ENCODE measurements at places on chromosomes 5 and 9.

- no peak for DNase-seq
Observed at GRCh38 chr5:134543820-134544614, 18.5 kb downstream of the JADE2 start.

DNA sequence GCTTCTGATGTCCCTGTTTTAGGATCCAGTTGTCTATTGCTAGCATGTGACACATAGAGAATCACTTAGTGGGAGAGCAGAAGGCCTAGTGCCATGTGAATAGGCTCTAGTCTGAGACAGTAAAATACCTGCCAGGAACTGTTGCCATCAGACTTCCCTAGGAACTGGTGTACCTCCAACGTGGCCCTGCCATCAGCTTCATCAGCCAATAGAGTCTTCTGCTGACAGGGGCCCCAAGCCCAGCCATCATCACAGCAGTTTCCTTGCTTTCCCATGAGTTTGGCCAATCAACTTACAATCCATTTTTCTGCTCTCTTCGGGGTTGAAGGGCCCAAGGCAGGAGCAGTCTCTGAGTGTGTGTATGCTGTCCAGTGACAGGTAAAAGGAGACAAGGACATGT is 128.4 kb upstream of the ADRA1B start:
- DNase-seq, result no peak

DNA sequence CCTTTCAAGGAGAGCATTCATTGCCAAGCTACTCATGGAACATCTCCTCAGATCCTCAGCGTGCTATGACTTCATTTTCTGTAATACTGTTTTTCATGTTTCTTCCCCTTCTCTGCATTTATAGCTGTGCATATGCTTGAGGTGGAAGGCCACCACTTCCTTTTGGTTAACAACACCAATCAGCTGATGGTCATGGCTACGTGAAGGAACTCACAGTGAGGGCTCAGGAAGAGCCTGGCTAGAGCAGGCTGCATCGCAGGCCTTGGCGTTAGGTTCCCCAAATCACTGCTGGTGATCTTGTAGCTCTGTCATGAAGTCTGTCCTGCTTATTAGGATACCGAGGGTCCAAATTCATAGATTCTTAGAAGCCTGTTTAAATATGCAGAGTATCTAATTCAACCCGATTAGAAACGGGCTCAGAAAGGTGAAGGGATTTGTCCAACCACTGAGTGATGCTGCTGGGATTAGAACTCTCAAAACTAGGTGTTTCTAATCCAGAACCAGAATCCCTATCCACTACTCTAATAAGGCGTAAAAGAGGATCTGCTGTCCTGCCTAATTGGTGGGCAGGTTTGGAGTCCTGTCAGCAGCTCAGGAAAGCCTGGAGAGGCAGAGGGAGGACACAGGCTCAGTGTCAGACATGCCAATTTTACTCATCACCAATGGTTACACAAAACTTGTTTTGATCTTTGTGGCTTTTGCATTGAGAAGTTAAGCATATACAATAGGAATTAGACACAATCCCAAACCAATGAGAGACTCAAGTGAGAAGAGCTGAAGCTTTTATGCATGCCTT is 7.5 kb downstream of the SYK start:
- DNase-seq, result no peak

GRCh38 chr5:91122651-91123050 is 260.5 kb downstream of the ARRDC3 start:
- no peak for DNase-seq

DNA sequence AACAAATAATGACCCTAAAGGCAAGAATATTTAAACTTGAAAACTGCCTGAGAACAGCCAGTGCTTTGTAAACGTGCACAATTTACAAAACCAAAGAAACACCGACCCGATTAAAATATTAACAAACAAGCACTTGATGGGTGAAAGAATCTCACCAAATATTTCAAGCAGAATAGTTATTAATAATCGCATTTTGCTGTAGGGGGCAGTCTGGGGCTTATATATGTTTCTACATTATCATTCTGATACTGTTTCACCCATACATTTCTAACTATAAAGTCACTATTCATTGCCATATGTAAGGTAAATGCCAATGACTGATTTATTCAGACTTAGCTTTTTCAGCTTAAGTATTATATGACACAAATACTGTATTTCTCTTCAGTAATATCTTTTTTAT is 37.7 kb downstream of the UBAP2 start:
- no peak for DNase-seq

DNA sequence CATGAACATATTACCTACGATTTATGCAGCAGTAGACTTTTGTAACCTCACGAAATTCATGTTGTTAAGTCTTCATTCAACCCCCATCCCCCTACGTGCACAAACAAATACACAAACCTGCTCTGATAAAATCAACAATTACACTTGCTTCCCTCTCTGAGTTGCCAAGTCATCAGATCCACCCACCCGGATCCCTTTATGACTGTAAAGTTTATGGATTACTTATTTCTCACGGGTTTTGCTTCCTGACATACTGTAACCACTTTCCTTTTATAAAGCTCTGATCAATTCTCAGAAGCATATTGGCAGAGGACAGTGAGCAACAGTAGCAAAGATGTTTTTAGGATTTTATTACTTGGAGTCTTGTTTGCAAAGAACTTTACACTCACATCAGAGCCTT is 70.5 kb downstream of the MLLT3 start:
- no peak for DNase-seq

GRCh38 chr5:55821731-55822512 is 29.2 kb upstream of the IL31RA start:
- no peak for DNase-seq

DNA sequence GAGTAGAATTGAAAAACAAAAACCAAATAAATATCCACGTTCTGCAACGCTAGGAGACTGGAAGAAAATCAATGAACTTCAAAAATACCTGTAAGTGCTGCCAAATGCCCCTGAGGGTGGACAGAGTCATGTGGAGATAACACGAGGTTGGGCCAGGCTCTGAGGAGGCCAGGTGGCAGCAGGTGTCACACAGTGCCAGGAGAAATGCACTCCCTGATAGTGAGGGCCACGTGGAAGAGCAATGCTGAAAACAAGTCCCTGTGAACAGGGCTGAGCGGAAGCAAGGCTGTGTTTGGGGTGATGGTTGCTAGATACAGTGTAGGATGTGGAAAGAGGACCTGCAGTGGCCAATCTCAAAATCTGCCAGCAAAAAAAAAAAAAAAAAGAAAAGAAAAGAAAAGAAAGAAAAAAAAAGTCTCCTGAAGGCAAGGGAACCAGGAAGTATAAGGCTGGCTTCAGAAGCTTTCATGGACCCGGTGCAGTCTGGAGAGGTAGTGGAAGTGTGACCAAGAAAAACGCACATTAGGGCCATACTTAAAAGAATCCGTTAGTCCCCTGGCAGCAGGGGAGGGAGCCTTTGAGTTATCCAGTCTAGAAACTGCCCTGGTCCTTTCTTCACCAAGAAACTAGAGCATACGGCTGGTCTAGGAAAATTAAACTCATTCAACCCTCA is 16.8 kb downstream of the C1QTNF3 start:
- DNase-seq, result no peak

GRCh38 chr5:171505473-171506043 is 86.1 kb downstream of the FGF18 start:
- no peak for DNase-seq

DNA sequence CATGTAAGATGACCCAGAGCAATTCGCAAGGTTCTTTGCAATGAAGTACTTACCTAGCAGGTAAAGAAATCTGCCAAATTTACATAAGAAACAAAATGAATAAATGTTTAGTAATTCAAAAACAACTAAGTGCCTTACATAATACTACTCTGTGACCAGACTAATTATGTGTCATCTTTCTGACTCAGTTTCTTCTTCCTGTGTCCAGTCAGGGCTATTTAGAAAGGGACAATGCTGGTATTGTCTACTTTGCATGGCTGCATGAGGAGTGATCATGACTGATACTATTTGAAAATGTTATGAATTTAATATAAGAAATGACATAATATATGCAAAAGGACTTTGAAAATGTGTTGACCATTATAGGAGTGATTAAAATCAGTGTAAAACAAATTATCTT is 210.0 kb downstream of the TMEM161B start:
- DNase-seq, result no peak

DNA sequence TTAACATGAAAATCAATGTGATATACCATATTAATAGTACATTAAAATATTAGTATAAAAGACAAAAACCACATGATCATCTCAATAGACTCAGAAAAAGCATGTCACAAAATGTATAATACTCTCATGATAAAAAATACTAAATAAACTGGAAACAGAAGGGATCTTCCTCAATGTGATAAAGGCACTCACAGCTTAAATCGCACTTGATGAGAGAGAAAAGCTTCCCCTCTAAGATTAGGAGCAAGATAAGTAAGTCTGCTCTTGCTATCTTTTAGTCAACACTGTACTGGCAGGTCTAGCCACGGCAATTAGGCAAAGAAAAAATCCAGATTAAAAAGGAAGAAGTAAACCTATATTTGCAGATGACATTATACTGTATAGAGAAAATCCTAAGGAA is 21.8 kb upstream of the MSH3 start:
- no peak for DNase-seq

DNA sequence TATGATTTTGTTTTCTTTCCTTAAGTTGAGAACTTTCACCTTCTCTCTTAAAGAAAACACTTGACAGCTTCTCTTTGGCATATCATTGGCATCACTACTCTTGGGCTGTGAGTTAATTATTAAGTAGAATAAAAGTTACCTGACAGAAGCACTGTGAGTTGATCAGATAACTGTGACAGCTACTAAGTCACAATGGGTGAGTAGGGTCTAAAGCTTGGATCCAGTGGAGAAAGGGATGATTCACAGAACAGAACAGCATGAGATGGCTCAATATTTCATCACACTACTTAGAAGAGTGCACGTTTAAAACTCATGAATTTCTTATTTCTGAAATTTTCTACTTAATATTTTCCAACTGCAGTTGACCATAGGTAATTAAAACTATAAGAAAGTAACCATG is 268.5 kb upstream of the NMUR2 start:
- DNase-seq, result no peak

DNA sequence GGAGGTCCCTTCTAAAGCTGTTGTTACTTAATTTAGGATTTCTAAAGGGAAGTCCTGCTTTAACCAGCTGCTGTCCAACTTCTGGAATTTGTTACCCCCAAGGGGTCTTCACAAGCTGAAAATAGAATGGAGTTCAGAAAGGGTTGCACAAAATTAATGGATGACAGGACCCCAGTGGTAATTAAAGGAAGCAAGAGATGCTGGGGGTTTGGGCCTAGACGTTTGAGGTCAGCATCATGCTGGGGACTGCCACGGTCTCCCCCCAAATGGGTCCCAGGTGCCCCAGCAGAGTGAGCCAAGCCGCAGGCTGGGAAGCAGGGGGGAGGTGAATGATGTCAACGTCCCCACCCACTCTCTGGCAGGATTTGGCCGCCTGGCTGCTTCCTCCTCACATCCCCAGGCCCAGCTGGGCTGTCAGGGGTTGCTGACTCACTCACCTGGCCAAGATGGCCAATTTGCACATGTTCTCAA is 97.5 kb upstream of the ARAP3 start:
- no peak for DNase-seq

DNA sequence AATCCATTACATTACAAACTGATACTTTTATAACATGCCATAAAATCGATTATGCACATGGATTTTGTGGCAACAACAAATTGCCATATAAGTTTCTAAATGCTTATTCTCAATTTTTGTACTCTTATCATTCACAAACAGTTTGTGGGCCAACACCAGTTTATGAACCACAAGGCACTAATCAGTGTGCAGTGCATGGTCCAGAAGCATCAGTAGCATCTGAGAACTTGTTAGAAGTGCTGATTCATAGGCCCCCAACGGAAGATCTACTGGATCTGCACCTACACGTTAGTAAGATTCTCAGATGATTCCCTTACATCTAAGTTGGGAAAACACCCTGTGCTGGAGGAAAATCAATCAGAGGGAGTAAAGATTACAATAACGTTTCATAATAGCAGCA is 242.8 kb downstream of the TRPM3 start:
- no peak for DNase-seq

DNA sequence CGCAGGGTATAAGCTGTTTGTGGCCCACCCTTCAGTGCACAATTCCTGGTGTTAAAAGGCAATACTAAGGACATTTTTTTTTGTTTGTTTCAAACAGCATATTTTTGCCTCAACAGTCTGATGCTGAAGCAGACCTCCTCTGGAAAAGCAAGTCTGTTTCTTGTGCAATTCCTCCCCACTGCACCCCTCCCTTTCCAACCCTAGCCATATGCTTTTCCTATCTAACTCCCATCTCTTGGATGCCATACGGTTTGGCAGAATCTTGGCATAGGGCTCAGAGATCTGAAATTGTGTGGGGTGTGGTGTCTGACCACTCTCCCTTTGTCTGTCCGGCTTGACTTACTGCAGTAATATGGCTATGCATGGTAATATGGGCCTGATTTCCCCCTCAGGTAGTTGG is 161.6 kb downstream of the TMEM38B start:
- no peak for DNase-seq

DNA sequence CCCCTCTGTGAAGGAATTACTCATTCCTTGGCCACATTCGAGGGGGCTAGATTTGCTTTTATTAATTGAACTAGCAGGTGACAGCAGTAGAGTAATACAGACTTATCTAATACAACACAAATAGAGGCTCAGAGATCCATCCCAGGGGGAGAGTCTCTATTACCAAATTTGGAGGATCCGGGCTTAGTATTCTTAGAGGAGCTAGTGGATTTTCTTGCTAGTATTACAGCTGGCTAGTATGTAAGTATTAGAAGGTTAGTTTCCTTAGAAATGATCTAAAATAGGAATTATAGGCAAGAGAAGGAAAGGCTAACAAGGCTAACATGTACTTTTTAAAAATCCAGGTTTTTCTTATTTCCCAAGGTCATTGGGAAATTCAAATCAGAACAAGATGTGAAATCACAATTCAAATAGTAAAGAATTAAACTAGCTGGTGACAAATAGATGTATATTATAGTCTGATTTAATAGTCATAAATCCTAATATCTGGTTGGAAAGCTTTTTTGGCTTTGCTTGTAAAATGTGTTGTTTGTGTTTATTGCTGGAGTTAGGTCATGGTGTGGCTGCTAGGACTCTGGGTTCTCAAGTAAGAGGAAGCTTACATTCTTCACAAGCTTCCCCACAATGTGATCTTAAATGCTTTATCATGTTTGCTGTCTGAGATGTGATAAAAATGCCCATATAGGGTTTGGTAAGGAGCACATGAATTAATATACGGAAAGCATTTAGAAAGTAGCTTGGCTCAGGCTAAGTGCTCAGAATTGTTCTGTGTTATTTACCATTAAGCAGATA is 160.4 kb upstream of the MPDZ start:
- no peak for DNase-seq

- no peak for DNase-seq
Observed at GRCh38 chr9:4669890-4670289, 3.6 kb upstream of the SPATA6L start.

GRCh38 chr9:21252721-21253547 is 13.1 kb upstream of the IFNA14 start:
- no peak for DNase-seq

GRCh38 chr9:35905051-35905781 is 786 bp upstream of the HRCT1 start:
- DNase-seq, result no peak
